ENCODE measurements at places on chromosomes 7 and 10.
A peak's percentile ranks its signal among the peaks of the same experiment; 100 is the strongest.

DNA sequence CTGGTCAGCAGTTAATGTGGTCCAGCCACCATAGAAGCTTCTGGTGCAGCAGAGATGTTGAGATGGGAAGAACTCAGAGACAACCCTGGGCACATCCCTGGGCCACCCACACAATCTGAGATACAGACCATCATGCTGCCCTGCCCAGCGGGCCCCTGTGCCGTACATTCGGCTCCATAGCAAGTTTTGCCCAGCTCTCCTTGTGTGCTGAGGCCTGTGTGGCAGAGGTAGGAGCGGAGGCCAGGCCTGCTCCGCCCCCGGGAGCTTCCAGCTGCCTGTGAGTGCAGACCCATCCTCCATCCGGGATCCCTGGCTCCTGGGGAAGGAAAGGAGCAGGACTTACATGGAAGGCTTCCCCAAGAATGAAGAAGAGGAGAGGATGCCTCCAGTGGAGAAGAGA, 140.3 kb downstream of the NEURL1 start:
- DNase-seq, result no peak

DNA sequence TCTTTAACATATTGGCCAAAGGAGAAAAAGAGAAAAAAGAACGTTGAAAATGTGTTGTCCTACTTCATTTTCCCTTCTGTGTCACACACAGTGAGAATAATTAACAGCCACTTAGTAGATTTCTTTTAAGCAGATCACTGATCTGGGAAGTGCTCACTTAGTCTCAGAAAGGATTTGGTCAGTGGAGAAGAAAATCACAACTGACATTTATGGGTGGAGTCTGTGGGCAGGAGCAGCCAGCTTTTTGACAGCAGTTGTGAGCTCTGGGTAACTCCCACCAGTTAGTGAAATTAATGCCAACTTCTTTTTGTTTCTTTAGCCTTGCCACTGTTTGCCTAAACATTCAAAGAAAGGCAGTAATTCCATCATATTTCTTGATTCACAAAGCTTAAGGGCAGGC, 49.7 kb downstream of the CDK14 start:
- no peak for DNase-seq

DNA sequence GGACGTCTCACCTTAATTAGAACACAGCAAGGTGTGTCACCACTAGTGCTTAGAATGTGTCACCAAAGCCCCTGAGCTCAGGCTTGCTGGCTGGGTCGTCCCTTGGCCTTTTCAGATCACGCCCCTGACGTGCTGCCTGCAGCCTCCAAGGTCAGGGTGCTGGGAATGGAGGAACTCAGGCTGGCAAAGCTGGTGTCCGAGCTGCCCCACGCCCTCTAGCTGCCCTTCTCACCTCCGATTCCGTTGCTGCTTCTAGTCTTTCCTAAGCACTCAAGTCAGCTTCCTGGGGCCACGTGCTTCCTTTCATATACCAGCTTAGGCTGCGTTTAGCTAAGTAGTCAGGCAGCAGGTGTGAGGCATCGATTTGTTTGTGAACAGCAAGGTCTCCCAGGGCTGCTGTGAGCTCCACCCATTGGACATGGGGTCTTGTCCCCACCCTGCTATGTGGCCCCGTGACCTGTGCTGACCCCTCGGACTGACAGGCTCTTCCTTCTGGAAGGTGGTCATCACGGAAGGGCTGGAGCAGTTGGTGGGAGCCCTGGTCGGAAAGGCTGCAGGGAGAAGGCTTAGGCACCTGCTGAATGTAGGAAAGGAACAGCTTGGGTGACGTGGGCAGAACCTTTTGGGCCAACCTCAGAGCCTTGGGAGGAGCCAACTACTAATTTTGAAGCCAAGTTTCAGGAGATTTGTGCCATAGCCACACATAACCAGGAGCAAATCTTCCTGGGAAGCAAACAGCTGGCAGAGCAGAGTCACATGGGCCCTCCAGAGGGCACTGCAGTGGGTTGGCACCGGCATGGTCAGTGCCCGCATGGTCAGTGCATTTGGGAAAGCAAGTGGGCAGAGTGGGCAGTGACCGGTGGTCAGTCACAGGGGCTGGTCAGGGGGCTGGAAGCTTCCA, 28.8 kb downstream of the VIPR2 start:
- no peak for DNase-seq

- no peak for DNase-seq
These were observed 52.8 kb downstream of the LSMEM1 start for GRCh38 chr7:112533591-112533990.

DNA sequence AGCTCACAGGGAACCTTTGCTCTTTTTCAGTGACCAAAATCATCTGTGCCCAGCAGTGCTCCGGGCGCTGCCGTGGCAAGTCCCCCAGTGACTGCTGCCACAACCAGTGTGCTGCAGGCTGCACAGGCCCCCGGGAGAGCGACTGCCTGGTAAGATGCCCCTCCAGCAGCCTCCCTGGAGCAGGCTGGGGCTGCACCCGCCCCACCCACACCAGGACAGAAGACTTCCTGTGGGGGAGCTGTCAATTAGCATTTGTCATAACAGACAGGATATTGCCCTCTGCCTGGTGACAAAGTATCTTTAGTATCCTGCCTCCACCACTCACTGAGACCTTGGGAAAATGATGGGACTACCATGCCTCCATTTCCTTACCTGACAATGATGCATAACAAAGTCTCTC, 133.7 kb downstream of the EGFR start:
- DNase-seq, result no peak

DNA sequence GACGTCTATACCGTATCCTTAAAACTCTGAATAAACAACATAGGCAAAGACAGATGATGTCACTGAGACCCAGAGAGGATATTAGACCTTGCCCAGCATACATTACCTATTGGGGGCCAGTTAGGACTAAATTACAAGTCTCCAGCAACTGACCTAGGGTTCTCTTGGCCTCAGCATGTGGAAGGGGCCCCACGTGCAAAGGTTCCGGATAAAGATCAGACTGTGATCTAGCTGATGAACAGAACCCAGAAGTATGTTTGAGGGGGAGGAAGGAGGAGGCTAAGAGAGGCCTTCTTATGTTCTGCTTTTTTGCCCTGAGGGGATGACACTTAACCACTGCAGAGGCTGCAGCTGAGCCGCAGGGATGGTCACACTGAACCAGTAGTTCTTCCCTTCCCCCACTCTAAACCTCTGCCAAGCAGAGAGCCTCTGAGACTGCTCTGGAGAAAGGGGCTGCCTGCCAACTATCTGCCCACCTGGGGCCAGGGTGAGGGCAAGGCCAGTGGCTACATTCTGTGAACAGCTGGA, 24.0 kb upstream of the KMT2C start:
- no peak for DNase-seq

- DNase-seq, result no peak
These were observed 56.8 kb downstream of the LRRC18 start for GRCh38 chr10:48882881-48883280.

DNA sequence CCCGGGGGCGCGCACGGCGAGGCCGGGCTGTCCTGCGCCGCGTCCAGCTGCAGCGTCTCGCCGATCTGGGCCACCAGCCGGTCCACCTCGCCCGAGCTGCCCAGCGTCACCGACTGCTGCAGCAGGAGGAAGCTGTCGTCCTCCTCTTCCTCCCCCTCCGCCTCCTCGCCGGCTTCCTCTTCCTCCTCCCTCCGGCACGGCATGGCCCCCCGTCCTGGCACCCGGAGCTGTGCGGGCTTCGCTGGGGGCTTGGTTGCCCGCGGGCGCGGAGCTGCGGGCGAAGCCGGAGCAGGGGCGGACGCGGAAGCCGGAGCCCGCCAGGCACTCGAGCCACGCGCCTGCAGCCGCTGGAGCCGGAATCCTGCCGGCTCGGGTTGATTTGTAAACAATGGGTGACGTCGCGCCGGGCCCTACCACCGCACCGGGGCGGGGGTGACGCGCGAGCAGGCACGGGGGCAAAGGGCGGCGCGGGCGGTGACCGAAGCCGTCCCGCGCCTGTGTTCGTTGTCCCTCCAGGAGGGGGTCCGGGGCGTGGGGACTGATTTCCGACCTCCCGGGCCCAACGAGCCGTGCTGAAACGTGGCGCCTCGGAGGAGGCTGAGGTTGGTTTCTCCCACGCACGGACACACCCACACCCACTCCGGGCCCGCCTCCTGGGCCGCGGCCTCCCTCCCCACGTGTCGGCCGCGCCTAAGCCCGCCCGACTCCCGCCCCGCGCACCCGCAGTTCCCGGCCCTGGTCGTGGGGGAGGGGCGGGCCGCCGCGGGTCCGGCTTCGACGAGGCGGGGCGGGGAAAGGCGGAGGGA, at the start of gene FRAT2:
FRAT2 (minus strand) TSS at position 360 of the 806 bp plus-strand sequence; CDS start at position 203, 157 bp downstream.
- DNase-seq, result peak; percentile 77

DNA sequence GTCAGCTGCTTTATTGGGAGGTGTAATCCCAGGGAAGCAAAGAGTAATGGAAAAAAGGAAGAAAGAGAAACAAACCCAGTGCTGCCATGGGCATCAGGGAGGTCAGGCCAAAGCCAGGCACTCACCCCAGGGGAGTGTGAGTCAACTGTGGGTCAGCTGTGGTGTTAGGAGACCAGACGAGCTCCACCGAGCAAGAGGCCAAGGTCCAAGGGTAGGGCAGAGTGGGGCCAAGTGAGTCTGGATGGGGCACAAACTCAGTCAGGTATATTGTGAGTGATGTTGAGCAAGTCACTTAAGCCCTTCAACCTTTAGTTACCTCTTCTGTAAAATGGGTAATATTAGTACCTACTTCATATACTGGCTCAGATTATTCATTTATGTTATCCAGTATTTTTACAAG, 30.4 kb upstream of the CDK13 start:
- no peak for DNase-seq

- no peak for DNase-seq
These were observed 155.0 kb downstream of the RNF133 start for GRCh38 chr7:122543891-122544290.

DNA sequence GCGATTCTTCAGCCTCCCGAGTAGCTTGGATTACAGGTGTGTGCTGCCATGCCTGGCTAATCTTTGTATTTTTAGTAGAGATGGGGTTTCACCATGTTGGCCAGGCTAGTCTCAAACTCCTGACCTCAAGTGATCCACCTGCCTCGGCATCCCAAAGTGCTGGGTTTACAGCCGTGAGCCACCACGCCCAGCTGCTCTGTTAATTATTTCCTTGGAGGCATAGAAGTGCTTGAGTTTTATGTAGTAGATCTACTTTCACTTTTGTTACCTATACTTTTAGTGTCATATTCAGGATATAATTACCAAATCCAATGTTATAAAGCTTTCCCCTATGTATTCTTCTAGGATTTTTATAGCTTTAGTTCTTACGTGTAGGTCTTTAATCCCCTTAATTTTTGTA, 1093.0 kb downstream of the GATA3 start:
- DNase-seq, result no peak

- no peak for DNase-seq
These were observed 29.1 kb downstream of the RSU1 start for GRCh38 chr10:16788125-16788524.

GRCh38 chr10:11285171-11285570, 267.5 kb downstream of the CELF2 start:
- peak; percentile 16 for DNase-seq

DNA sequence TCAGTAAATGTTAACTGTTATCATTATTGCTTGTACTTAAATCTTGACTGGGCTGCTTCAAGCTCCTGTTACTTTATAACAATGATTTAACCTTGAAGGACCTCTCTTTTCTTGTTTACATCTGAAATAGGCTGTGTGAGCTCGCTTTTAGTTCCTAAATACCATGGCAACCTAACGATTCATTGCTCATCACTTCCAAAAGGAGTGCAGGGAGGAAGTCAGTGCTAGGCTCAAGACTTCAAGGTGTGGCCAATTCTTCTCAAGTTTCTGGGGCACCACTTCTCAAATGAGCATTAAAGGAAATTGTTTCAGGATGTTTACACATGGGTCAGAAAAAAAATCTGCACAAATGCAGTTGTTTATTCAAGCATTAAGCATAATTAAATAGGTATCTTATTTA, 284.2 kb downstream of the MTERF1 start:
- DNase-seq, result no peak

DNA sequence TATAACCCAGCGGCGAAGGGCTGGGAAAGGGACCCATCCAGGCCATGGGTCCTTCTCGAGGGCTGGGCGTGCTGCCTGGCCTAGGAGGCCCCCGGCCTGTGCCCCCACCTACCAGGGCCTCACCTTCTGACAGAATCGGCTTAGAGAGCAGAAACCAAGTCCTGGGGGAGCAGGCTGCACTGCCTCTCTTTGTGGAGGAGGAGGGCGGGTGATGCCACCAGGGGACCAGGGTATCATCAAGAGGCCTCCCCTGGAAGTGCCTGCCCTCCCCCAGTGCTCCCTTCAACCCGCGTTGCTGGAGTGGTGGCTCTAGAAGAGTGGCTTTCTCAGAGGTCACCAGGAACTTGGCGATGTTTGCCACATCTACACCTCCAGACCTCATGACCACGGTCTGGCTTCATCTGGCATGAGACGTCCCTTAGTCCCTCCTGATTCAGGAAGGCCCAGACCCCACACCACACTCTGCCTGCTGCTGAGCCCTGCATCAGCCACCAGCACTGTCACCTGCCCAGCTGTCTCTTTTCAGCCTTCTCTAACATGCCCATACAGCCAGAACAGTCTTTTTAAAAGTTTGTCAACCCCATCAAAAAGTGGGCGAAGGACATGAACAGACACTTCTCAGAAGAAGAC, 31.9 kb downstream of the FKBP6 start:
- no peak for DNase-seq

DNA sequence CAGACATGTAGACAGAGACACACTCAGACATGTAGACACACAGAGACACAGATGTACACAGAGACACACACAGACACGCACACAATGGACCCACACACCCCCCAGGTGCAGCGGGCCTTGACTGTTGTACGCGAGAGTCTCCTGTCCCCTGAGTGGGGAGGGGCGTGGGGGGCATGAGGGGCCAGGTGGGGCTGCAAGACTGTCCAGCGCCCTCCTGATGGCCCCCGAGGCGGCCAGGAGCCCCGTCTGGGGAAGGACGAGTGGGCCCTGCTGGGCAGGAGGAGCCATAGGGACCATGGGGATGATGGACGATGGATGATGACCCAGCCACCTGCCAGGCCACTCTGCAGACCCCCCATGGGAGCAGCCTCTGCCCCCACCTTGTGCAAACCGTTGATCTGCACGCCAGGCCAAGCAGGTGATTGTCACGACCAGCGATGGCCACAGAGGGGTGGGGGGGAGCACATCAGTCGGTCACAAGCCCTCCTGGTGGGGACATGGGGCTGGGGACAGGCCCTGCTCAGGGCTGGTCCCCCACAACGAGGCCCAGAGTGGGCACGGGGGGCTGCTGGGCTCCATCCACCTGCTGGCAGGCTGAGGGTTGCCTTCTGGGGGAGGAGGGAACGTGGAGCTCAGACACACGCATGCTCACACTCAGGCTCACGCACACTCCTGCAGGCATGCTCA, 11.6 kb downstream of the VENTX start:
- DNase-seq, result no peak

DNA sequence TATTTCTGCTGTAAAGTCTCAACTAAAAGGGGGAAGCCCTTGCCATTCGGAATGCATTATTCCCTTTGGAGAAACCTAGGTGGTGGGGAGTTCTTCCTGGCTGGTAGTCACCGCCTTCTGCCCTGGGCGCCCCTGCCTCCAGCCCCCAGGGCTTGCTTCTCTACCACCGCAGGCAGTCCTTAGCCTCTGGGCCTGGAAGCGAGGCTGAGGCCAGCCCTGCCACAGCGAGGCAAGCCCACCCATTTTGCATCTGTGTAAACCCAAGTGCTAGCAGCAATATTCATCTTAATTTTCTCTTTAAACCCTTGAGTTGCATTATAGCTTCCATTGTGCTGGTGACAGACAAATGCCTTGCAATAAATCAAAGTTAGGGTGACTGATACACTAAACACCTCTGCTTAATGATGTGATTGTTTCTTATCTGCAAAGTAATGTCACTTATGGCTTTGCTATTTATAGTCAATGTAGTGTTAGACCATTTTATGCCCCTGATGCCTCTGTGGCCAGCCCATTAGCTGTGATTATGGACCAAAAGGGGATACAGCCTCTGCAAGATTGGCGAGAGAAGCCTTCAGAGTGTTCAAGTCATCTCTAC, 26.2 kb upstream of the MGMT start:
- no peak for DNase-seq
